OCI-LY7 (cell line): ENCODE measurements at places on chromosomes 11 and 22.

DNA sequence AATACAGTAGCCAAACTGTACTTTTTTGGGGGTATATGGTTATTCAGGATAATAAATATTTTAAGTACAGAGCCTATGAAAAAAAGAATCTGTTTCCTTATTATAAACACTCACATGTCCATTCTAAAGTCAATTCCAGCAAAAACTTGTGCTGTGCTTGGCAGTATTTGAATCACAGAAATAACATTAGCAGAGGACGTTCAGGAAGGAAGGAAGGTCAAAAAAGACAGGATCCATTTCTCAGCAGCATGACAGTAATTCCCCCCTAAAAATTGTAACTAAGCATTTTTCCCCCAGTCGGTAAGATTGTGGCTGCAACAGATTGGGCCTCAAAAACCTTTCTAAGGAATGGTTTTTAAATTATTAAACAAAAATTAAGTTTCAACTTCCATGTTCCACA lies 124.8 kb downstream of the ATG16L2 start:
- no peak for DNase-seq

GRCh38 chr11:12671370-12671769 lies 2.9 kb upstream of the TEAD1 start:
- DNase-seq = no peak

- no peak for DNase-seq
These were observed 93.2 kb downstream of the PDE2A start for GRCh38 chr11:72581067-72581466.

- DNase-seq = no peak
These were observed 192.4 kb upstream of the NTM start for GRCh38 chr11:131178020-131178419.

DNA sequence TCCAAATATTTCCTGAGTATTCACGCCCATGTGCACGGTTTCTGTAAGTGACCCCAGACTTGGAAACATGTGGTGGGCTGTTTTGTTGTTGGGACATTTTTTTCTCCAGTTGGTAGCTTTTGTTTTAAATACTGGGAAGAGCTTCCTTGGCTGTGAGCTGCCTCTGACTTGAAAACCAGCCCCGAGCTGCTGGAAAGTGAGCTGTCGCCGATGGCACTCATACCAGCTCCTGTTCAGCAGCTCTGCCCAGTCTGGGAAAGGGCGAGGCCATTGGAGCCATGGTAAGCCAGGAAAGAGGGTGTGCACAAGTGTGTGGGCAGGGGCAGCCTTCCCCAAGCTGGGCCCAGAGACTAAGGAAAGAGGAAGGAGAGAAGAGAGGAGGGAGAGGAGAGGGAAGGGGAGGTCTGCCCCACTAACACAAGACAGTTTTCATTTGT lies 3.2 kb upstream of the FLI1 start:
- no peak for DNase-seq

DNA sequence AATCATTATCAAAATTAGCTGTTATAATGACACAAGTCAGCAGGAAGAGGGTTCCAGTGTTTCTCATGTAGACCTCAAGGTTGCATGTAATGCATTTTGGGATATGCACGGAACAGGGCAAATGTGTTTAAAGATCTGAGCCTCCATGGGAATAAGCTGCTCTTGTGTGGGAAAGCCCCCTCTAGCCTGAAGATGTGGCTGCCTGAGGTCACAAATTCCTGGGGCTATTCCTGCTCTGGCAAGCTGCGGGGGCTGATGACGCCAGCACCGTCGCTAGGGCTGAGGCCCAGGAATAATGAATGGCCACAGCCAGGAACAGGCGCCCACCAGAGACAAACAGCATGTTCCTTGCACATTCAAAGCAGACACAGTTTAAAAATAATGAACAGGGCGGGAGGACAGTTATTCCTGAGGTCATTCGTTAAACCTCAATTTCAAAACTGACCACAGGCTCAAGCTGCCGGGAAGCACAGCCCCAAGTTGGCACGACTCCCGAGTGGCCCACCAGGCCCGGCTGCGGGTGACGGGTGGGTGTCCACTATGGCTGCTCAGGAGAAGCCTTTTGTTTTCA lies 11.7 kb downstream of the OSBPL5 start:
- no peak for DNase-seq

GRCh38 chr11:86162239-86162638 lies 82.3 kb upstream of the EED start:
- DNase-seq = no peak

GRCh38 chr11:1889224-1889930 lies 2.3 kb downstream of the PRR33 start:
- no peak for DNase-seq
